Activated CD4-positive, alpha-beta T cell treated with anti-CD3 and anti-CD28 coated beads, Interleukin-2, amount 50 U/mL, for 48 hours (primary cell): ENCODE measurements at places on chromosomes 13 and 19.

DNA sequence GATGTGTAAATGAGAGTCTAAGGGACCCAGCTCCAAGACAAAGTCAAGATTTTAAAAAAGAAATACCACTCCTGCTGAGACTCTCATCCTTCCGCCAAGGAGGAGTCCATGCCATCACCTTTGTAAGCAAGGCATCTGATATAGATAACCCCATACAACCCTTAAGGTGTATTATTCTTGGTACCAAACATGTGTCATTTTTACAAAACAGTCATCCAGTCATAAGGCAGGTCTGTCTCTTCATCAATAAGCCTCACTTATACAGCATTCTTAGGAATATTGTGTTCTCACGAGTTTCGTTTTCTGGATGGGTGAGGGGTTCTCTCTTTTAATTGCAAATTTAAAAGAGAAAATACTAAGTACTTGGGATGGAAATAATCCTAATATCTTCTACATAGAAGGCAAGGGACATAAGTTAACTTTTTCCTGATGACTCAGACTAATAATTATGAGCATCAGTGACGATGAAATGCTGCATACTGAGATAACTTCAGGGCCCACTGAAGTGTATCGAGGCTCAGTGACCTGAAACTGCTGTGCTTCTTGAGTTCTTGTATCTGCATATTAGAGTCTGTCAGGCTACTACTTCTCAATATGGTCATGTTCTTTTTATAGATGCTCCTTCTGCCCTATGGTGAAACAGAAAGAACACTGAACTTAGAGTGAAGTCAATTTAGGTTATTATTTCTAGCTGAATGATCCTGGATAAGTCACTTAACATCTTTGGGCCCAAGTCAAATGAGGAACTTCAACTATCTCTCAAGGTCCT lies 166.6 kb downstream of the KLF12 start:
- no peak for DNase-seq

- peak; percentile 74 for DNase-seq
Measured at GRCh38 chr19:46713781-46714443, 3.0 kb downstream of the PRKD2 start.

DNA sequence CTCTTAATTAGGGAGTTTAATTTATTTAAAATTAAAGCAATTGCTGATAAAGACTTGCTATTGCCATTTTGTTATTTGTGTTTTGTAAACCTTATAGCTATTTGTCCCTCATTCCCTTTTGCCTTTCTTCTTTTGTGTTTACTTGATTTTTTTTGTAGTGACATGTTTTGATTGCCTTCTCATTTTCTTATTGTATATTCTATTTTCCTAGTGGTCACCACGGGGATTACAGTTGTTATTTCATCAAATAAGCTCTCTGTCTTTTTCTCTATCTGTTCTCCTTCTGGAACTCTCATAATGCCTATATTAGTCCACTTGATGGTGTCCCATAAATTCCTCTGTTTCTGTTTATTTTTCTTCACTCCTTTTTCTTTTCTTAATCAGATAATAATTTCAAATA lies 64.4 kb upstream of the FRY start:
- DNase-seq, result no peak

GRCh38 chr19:29014857-29015436 lies 198.0 kb downstream of the UQCRFS1 start:
- no peak for DNase-seq

DNA sequence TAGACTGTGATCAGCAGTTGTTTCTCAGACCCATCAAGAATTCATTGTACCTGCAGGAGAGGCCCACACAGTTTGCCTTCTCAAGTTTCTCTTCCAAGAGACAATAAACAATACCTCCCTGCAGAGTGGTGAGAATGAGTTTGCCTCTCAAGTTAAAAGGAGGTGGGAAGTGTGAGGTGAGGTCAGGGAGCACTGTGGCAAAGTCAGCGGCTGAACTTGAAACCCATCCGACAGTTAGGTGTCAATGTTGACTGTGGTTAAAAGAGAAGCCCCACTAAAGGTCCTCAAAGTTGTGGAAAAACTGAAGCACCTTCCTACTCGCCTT lies 72.9 kb upstream of the TSC22D1 start:
- DNase-seq, result peak; percentile 52

- DNase-seq, result no peak
Measured at GRCh38 chr19:44623080-44623479, 9.7 kb downstream of the IGSF23 start.

GRCh38 chr13:31767175-31767900 lies 28.0 kb downstream of the RXFP2 start:
- no peak for DNase-seq

DNA sequence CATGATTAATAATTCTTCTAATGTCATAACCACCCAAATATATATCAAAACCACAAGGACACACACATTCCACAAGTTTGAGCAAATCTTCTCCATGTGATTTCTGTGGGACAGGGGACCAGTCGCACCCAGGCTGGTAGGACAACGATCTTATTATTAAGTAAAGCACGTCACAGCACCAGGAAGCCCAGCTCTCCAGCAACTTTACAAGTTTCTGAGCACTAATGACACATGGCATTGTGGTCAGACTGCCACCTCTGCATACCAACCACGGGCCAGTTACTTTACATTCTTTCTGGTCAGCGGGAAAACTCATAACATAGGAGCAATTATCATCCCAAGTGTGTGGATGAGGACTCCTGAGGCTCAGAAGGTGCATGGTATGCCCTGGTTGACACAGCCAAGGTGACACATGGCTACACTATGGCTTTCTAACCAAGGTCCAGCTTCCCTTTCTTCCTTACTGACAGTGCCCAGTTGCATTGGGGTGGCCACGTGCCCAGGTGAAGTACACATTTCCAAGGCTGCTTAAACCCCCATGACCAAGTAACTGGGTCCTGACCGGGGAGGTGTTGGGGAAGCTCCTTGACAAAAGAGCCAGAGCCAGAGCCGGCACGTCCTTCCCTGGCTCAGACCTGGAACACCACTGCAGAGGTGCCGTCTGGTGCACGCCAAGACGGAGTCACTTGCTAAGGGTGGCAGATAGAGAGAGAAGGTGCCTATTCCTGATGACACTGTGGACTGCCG lies 27.4 kb downstream of the LATS2 start:
- no peak for DNase-seq

DNA sequence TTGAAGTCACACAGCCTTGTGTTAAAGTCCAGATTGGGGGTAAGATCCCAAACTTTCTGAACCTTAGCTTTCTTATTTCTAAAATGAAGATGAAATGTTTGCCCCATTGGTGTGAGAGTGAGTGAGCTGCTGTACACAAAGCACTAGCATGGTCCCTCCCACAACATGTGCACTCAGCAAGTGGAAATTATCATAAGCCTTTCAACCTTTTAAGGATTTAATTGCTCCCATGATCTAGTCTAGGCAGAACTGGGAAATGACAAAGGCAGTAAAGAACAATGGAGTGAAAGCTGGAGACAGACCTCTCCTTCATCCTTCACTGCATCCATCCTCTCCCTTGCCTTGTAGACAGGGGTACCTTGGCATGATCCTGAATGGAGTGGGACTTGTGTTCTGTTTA lies 76.0 kb upstream of the GPR12 start:
- no peak for DNase-seq

- DNase-seq, result no peak
Measured at GRCh38 chr13:77065461-77066147, 38.6 kb upstream of the FBXL3 start.

DNA sequence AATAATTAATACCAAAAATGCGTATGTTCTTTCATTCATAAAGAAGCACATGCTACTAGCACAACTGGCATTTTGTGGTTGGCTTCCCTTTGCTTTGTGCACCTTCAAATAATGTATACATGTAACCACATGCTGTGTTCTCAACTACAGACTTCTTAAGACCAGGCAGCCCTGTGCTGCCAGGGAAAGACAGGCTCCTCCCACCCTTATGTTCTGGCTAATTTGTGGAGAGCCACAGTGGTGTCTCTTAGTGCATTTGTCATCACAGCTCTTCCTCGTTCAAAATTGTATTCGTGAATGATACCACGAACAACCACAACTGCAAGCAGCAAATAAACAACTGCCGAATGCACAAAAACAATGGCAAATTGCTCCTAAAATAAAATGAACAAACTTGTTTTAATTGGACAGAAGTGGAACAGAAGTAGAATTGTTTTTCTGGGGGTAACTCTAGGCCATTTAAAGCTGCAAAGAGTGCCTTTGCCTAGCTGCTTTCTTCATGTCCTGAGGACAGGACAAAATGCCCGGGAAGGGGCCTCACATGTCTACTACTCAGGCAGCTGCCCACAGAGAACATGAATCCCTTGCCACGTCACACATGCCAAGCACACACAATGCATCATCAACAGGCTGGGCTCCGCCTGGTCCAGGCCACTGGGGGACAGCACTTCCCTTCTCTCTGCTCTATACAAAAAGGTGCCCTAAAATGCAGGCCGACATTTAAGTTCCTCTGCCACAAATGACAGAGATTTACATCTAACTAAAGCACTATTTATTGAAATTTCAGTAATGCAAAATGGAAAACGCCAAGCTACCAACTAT lies 21.7 kb downstream of the IRS2 start:
- DNase-seq, result peak; percentile 28

DNA sequence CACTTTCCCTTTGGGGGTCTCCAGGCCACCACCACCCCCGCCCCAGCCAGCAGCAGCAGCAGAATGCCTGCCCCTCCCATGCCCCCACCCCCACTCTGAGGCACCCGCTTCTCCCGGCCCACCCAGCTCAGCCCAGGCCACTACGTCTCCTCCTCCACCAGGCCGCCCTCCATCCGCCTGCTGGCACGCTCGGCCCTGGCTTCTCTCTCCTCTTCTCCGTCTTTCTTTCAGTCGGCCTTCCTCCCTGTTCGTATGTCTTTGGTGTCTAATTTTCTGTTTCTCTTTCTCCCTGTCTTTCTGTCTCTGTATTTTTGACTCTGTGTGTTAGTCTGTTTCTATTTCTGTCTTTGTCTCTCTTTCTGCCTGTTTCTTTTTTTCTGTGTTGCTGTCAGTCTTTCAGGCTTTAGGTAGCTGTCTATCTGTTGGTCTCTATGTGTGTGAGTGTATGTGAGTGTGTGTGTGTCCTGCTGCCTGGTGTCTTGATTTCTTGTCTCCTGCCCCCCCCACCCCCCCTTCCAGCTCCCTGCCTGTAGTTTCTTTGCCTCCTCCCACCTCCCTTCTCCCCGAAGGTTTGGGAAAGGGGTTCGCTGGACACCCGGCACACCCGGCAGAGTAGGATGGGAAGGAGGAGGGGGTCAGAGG lies at the start of gene LGI4:
Gene LGI4, minus strand, starts transcription at position 459 of the 642 bp plus-strand sequence. Its CDS starts 379 bp downstream, at position 80.
- DNase-seq, result no peak

- DNase-seq, result no peak
Measured at GRCh38 chr13:23592596-23592995, 22.4 kb downstream of the TNFRSF19 start.

DNA sequence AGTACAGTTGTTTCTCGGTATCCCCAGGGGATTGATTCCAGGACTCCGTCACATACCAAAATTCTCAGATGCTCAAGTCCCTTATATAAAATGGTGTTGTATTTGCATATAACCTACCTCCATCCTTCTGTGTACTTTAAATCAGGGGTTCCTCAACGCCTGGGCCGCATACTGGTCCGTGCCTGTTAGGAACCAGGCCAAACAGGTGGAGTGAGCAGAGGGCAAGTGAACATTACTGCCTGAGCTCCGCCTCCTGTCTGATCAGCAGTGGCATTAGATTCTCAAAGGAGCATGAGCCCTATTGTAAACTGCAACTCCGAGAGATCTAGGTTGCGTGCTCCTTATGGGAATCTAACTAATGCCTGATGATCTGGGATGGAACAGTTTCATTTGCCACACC lies 42.2 kb upstream of the KCTD4 start:
- DNase-seq, result no peak

GRCh38 chr19:4229179-4229931 lies at the start of gene EBI3:
TSS of gene EBI3 (plus strand) at chr19:4229523. CDS start at chr19:4229551, 28 bp downstream.
- DNase-seq, result peak; percentile 78

DNA sequence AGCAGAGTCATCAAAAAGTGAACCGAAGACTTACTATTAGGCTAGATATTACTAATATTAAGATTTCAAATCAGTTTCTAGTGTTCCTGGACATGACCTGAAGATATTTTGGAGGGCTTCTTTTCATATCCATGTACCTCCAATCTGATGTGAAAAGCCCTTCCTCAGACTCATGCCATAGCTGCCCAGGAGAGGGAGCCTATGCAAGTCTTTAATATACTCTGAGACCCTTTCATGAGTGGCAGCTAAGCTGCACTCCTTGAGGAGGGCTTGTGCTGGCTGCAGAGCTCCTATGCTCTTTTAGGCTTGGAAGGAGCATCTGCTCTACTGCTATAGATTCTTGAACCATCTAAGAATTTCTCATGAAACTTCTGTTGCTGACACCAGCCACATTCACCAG lies 715.3 kb downstream of the OLFM4 start:
- DNase-seq, result no peak

DNA sequence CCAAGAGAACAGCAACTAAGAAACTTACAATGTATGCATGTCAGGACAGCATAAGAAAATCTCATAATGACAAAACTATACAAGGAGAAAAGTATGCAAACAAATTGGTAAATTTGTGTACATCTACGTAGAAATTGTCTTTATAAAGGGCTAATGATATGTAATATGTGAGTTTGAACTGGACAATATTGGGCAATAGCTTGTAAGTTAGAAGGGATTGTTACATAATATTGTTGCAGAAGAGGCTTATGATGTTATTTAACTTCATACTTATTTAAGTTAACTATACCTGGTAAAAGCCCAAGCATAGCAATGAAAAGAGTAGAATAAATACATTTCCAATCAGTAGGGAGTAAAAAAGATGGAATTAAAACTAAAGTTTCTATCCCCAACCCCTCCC lies 134.0 kb downstream of the MAB21L1 start:
- no peak for DNase-seq

DNA sequence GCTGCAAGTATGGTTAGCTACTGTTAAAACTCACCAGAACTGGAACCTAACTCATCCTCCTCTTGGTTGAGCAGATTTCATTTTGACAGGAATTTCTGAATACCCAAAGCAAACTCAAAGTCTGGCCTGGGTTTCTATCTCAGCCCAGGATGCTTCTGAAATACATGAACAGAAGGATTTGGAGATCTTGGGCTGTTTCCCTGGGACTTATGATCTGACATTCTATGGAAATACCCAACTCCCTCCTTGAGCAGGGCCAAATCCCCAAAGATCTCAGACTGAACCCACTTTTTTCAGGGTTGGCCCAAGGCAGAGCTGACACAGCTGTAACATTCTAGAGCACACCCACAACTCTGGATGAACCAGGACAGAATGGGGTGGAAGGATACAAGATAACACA lies 1.1 kb upstream of the ITM2B start:
- no peak for DNase-seq

- DNase-seq, result no peak
Measured at GRCh38 chr13:41061914-41062837, 867 bp downstream of the WBP4 start.
